HT1080 (cell line): ENCODE measurements at places on chromosomes 11 and 22. TPM values are rescaled to one million over a fixed set of nuclear protein-coding genes. Genes with fewer than 3 reads are reported as not detected.

The GAL3ST3 gene
- not detected in 2 replicates for total RNA-seq

The FOLR3 gene
- 0.16 TPM in 1 of 2 replicates, not detected in the other for total RNA-seq

DNA sequence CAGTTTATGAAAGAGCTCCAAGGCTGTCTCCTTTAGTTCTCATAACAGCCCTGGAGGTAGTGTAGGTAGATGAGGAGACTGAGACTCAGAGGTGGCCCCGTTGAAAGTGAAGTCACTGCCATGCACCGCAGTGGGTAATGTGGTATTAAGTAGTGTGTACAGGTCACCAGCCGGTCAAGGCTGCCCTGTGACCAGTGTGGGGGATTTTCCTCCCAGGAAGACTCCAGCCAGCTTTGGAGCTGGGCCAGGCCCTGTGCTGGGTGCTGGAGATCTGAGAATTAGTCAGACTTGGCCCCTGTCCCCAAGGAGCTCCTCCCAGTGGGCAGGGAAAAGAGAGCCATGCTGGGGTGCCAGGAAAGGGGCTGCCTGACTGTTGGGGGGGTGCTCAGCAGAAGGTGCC lies 5.3 kb downstream of the OMP start:
- DNase-seq = peak; percentile 83

GRCh38 chr22:35275580-35275979 lies 18.3 kb downstream of the HMGXB4 start:
- peak; percentile 34 for DNase-seq

DNA sequence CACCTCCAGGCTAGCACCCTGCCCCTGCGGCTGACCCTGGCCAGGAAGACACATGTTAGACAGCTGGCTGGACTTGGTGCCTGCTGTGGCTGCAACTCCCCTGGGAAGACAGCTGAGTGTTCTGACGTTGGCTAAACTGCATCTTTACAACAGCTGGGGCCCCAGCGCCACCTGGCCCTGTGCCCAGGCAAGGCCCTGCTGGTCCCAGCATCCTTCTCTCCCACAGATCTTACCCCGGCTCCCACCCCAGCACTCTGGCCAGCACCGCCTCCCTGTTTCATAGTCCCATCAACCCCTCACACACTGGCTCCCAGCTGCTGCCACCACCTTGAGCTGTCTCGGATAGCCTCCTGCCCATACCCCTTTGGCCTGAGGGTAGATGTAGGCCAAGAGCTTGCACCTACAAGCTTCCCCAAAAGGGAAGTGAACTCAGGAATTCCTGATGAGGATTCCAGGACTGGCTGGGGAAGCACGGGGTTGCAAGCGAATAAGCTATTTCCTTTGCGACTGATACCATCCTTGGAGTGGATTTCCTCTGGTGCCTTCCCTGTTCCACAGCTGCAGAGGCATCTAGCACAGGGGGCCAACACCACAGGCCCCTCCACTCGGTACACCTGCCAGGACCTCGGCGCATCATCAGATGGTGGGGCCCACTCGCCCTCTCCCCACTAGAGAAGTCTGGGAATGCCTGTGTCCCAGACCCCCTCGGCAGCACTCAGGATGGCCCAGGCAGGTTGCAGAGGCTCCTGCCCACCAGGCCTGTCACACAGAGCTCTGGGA lies 28.5 kb downstream of the RSPH14 start:
- no peak for DNase-seq

GRCh38 chr11:116234989-116235568 lies 537.7 kb downstream of the BUD13 start:
- DNase-seq = no peak

The C11orf98 gene
- total RNA-seq = 239 and 266 TPM in 2 replicates

DNA sequence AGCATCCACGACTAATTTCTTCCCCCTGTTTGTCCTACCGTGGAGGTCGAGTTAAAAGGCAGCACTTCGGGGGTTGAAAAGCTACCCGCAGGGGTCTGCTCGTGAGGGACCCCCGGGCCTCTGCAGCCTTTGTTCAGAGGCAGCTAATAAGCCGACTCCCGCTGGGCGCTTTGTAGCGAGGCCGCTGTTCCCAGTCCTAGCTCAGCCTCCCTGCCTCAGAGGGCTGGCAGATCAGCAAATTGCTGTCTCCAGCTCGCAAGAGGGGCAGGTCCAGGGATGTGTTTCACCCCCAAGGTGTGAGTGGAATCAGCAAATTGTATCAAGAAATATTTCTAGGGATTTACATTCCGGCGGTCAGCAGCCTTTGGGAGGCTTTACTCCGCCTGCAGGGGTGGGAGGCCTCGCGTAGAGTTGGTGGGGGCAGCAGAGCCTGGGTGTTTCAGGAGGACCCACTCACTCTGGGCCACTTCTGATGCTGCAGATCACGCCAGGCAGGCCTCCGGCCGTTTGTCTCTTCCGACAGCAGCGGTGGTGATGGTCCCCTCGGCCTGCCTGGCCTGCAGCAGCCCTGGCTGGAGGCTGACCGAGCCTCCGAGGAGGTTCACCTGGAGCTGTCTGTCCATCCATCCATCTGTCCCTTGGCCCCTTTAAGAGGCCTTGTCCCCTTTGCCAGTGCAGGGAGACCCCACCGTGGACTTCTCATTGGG lies 21.6 kb upstream of the KCNQ1OT1 start:
- DNase-seq = no peak

The FIBIN gene
- not detected in 2 replicates for total RNA-seq

- DNase-seq = no peak
Observed at GRCh38 chr11:37506531-37506930, 908.5 kb upstream of the RAG2 start.

The TNNT3 gene
- total RNA-seq = not detected in 2 replicates

DNA sequence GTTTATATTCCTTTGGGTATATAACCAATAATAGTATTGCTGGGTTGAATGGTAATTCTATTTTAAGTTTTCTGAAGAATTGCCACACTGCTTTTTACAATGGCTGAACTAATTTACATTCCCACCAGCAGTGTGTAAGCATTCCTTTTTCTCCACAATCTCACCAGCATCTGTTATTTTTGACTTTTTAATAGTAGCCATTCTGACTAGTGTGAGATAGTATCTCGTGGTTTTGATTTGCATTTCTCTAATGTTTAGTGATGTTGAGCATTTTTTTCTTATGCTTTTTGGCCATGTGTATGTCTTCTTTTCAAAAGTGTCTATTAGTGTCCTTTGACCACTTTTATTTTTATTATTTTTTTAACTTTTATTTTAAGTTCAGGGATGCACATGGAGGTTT lies 275.3 kb downstream of the METTL15 start:
- no peak for DNase-seq

GRCh38 chr11:68093565-68093964 lies 27.6 kb downstream of the CHKA start:
- no peak for DNase-seq

DNA sequence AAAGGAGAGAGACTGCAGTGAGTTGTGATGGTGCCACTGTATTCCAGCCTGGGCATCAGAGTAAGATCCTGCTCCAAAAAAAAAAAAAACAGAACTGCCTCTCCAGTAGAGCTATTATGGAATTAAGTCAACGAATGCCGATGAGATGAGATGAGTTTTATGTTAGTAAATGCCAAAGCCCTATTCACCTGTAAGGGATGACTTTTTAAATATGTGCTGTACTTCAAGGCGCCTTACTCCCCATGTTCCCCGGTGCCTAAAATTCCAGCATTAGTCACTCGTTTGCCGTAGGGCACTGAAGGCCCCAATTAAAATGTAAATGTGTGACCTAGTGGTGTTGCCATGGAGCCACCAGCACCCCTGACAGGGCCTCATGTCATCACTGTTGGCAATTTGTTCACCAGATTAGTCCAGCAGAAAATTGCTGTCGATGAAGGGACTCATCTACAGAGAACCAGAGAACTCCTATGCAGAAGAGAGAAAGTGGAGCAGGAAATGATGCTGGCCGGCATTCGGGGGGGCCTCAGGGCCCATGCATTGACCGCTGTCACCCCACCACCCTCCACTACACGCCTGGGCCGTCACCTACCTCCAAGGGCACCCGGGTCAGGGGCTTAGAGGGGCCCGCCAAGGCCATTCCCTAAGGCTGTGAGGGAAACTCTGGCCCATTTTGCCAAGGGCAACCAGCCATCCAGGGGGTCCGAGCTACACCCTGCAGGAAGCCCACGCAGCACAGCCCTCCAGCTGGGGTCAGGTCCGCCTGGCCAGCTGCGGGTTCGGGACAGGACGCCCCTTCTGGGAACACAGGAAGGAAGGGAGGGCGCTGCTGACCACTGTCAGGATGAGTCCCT lies 17.8 kb downstream of the LIF start:
- DNase-seq = no peak

- no peak for DNase-seq
Observed at GRCh38 chr11:131916638-131917037, 546.2 kb downstream of the NTM start.

The IRAG1 gene
- 0.02 TPM in 1 of 2 replicates, not detected in the other for total RNA-seq
